H4 (cell line): ENCODE measurements at places on chromosomes 11 and 22. TPM values are rescaled to one million over a fixed set of nuclear protein-coding genes. Genes with fewer than 3 reads are reported as not detected.

LIF gene
- 2.2 and 3.9 TPM in 2 replicates for total RNA-seq

LRP4 gene
- 1.0 and 1.4 TPM in 2 replicates for total RNA-seq

NLRX1 gene
- total RNA-seq, result 14.3 and 14.7 TPM in 2 replicates

MCAT gene
- 14.6 and 16.5 TPM in 2 replicates for total RNA-seq

CCDC157 gene
- total RNA-seq, result 0.70 and 1.4 TPM in 2 replicates

ZC3H12C gene
- total RNA-seq, result 3.0 and 4.5 TPM in 2 replicates

PDGFB gene
- total RNA-seq, result 0.14 TPM in 1 of 2 replicates, not detected in the other

OSBP2 gene
- 2.0 and 2.8 TPM in 2 replicates for total RNA-seq

TRABD gene
- total RNA-seq, result 13.7 and 17.2 TPM in 2 replicates

USH1C gene
- total RNA-seq, result not detected in 2 replicates
